ENCODE measurements at places on chromosomes 12 and 14. TPM values are rescaled to one million over a fixed set of nuclear protein-coding genes. Genes with fewer than 3 reads are reported as not detected.

GRCh38 chr12:98724384-98725155 is 79.5 kb downstream of the APAF1 start:
- DNase-seq: no peak

GRCh38 chr14:60101786-60102185 is 10.1 kb downstream of the PCNX4 start:
- no peak for DNase-seq

DNA sequence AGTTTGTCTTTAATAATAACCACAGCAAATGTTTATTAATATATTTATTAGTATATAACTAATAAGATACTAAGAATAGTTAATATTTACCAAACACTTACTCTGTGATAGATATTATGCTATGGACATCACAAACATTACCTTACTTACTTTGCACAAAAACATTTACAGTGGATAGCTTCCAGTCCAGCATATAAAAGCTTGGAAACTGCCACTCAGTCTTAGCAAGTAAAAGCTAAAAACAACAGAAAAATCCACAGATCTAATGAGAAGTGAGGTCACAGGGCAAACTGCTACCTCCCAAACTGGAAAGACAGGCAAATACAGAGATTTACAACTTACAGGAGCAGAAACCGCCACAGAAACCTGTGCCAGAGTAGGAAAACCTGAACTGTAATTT is 99.8 kb downstream of the METTL25 start:
- DNase-seq: no peak

DNA sequence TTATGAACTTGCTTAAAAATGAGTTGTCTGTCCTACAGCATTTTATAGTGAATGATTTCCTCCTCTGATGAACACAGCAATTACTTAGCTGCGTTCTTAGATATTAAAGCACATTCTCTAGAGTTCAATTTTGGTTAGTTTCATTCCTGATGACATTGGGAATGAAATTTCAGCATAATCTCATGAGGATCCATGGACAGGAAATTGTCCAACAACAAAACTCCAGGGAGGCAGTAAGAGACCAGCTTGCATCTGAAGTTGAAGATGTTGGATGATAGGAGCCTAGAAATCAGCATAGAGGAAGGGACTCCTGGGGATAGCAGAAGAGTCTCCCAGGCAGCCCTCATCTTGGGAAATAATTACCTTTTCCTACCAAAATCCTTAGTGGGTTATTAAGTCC is 128.7 kb upstream of the RAP1B start:
- DNase-seq: no peak

The GZMB gene
- total RNA-seq: 0.30 TPM

The CDKN3 gene
- 13.3 TPM for total RNA-seq

The GLT1D1 gene
- 2.2 TPM for total RNA-seq

Data from skin of body (tissue), 3 donors.